ENCODE measurements at places on chromosomes 16 and 17. TPM values are rescaled to one million over a fixed set of nuclear protein-coding genes. Genes with fewer than 3 reads are reported as not detected.
A peak's percentile ranks its signal among the peaks of the same experiment; 100 is the strongest.

- no peak for DNase-seq
- H3K4me1 ChIP-seq: no peaks in the 10 kb centered on the region
- no peak overlapping the region for H3K4me3 ChIP-seq
- no peaks in the 10 kb centered on the region for H3K36me3 ChIP-seq
These were observed 31.0 kb upstream of the MFSD6L start for GRCh38 chr17:8830141-8830540.

DNA sequence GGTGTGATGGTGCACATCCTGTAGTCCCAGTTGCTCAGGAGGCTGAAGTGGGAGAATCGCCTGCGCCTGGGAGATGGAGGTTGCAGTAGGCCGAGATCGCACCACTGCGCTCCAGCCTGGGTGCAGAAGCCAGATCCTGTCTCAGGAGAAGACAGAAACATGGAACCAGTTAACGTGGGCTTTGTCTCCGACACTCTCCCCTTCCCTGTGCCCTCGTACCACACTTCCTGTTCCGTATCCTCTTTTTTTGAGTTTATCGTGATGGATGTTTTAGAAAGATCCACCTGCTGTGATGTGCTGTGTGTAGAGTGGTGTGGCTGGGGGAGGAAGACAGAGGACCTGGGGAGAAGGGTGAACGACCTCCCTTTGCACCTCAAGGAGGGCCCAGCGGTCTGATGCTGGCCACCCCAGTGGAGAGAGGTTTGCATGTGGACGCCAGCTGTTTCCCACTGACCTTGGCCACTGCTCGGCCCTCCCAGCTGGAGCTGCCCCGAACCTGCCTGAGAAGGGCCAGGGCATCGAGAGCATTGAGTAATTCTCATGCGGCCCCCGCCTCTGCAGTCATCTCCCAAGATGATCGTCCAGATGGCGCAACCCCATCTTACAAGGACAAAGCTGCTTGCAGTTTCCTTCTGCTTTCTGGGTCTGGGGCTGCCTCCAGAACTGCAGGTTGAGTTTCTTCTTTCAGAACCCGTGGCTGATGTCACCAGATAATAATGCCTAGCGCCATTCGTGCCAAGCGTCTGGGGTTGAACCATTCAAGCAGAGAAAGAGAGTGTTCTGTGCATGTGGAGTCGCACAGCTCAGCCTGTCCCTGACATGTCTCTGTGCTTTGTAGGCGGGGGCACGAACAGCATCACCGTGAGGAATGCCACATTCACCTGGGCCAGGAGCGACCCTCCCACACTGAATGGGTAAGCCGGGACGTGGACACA lies 126.3 kb downstream of the ABCC1 start:
- H3K4me3 ChIP-seq: no peak overlapping the region
- no peaks in the 10 kb centered on the region for H3K27me3 ChIP-seq
- H3K4me1 ChIP-seq: peaks cover 10% of the 10 kb centered on the region
- no peak for DNase-seq
- peaks cover 23% of the 10 kb centered on the region for H3K36me3 ChIP-seq

DNA sequence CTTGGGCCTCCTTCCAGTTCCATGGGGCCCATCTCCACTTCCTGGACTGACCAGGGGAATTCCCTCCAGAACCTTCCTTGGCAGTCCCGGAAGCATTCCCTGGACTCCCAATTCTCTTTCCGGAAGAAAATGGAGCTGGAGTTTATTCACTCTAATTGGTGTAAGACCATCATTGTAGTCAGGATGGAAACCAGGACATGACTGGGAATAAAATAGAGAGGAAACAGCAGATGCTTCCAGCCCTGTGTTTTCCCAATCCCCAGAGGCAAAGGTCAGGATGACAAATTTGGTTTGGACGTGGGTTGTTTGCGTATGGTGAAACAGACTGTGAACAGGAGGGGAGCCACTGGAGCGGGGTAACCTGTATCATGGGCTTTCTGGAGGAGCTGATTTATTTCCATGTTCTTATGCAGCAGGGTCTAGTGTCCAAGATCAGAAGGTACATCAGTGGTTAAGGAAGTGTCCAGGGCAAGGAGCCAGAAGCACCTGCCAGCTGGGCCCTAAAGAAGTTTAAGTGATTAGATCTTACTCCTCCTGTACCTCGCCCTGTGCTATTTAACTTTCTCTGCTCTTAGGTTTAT lies 8.5 kb upstream of the LONP2 start:
- no peaks in the 10 kb centered on the region for H3K36me3 ChIP-seq
- H3K4me3 ChIP-seq: no peak overlapping the region
- DNase-seq: no peak
- no peaks in the 10 kb centered on the region for H3K27me3 ChIP-seq

Gene AANAT
- total RNA-seq: not detected

- no peak overlapping the region for H3K27ac ChIP-seq
- H3K4me1 ChIP-seq: no peaks in the 10 kb centered on the region
- H3K4me3 ChIP-seq: no peak overlapping the region
- no peaks in the 10 kb centered on the region for H3K36me3 ChIP-seq
These were observed 55.5 kb downstream of the SYT17 start for GRCh38 chr16:19223235-19224170.

Gene DVL2
- total RNA-seq: 66.5 TPM

- no peak overlapping the region for H3K4me3 ChIP-seq
- no peak overlapping the region for H3K27ac ChIP-seq
- H3K4me1 ChIP-seq: peaks cover 16% of the 10 kb centered on the region
- H3K36me3 ChIP-seq: no peaks in the 10 kb centered on the region
These were observed 1.3 kb downstream of the ASPHD1 start for GRCh38 chr16:29901607-29901945.

DNA sequence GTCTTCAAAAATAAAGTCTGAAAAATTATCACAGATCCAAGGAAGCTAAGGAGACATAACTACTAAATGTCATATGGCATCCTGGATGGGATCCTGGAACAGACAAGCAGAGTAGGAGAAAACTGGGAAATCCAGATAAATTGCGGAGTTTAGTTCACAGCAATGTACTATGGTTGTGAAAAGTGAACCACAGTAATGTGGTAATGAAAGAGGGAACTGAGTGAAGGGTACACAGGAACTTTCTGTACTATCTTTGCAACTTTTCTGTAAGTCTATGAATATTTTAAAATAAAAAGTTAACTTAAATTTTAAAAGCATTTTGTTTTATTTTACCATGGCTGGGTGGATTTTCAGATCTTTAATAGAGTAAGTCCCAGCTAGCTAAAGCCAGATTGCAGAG lies 16.3 kb downstream of the SLFN12L start:
- peaks cover 82% of the 10 kb centered on the region for H3K4me1 ChIP-seq
- H3K27ac ChIP-seq: peak overlapping the region; percentile 86
- DNase-seq: no peak
- no peaks in the 10 kb centered on the region for H3K27me3 ChIP-seq
- H3K4me3 ChIP-seq: no peak overlapping the region

Gene CHD3
- total RNA-seq: 129 TPM

GRCh38 chr17:83190004-83190385 lies 110.6 kb downstream of the METRNL start:
- DNase-seq: no peak
- no peaks in the 10 kb centered on the region for H3K27me3 ChIP-seq
- H3K4me3 ChIP-seq: no peak overlapping the region
- no peak overlapping the region for H3K27ac ChIP-seq
- peaks cover 9% of the 10 kb centered on the region for H3K4me1 ChIP-seq

GRCh38 chr16:17565605-17566004 lies 94.8 kb upstream of the XYLT1 start:
- DNase-seq: no peak
- H3K4me1 ChIP-seq: no peaks in the 10 kb centered on the region
- H3K27me3 ChIP-seq: no peaks in the 10 kb centered on the region
- H3K4me3 ChIP-seq: no peak overlapping the region

DNA sequence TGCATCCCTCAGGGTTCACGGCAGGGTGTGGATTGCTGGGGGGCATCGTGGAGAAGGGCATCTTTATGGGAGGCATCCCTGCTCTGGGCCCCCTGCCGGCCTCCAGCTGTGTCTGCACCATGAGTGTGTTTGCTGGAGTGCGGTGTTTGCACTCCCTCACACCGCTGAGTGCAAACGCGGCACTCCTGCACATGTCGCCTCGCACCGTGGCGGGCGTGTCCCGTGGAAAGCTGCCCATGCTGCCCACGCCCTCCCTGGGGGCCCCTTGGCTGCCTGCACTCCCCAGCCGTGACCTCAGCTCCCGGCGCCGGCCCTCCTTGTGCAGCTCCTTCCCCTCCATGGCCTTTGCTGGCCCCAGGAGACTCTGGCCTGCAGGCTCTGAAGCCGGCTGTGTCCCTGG lies 74.6 kb upstream of the ZNF750 start:
- DNase-seq: no peak
- peaks cover 8% of the 10 kb centered on the region for H3K36me3 ChIP-seq
- H3K4me3 ChIP-seq: no peak overlapping the region
- H3K4me1 ChIP-seq: peaks cover 17% of the 10 kb centered on the region
- no peaks in the 10 kb centered on the region for H3K27me3 ChIP-seq
- H3K27ac ChIP-seq: no peak overlapping the region

DNA sequence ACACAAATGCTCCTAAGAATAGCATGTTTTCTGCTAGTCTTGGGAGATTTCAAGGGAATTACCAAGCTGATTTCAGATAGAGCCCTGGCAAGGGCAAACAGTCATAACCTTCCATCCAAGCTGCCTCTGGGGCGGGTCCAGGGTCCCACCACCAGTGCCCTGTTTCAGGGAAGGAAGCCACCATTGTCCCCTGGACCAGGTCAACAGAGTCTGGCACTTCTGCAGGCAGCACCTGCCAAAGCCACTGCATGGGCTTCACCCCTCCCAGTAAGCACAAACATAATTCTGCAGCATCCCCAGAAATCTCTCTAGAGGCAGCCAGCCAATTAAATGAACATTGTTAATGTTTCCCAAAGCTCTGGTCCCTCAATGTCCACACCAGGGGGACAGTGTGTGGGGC lies 143.0 kb downstream of the SALL1 start:
- H3K4me3 ChIP-seq: no peak overlapping the region
- DNase-seq: no peak
- no peaks in the 10 kb centered on the region for H3K4me1 ChIP-seq
- no peak overlapping the region for H3K27ac ChIP-seq
- no peaks in the 10 kb centered on the region for H3K36me3 ChIP-seq

DNA sequence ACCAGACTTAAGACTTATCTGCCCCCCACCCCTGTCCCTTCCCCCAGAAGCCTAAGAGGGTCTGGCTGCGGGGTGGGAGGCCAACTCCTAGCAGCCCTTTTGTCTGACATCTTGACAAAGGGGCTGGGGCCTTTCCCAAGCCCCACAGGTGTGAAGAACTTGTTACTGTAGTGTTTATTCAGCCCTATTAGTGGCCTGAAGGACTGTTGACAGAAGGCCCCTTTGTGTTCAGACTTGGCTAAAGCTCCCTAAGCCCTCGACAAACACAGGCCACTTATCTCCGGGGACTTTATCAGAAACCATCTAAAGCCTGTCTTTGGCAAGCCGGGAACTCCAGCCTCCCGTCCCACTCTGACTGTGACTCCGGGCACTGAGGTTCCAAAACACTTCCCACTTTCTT lies 129.8 kb downstream of the NTN1 start:
- no peak overlapping the region for H3K4me3 ChIP-seq
- no peak for DNase-seq
- no peaks in the 10 kb centered on the region for H3K4me1 ChIP-seq
- no peak overlapping the region for H3K27ac ChIP-seq
- no peaks in the 10 kb centered on the region for H3K36me3 ChIP-seq
- peaks cover 12% of the 10 kb centered on the region for H3K27me3 ChIP-seq

DNA sequence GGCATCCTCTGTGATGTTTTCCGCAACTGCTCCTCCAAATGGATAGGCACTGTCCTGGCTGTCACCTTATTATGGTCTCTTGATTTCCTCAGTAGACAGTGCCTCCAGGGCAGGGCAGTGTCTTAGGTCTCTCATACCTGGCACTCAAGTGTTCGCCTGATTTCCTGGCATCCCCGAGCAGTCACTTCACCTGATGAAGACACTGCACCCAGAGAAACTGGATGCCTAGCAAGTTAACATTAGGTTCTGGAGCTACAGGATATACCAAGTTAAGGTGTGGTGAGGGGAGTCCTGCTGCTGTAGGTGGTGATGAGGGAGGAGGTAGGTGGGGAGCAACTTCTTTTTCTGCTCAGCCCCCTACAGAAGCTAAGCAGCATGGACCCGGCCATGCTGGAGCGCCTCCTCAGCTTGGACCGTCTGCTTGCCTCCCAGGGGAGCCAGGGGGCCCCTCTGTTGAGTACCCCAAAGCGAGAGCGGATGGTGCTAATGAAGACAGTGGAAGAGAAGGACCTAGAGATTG lies 3.9 kb upstream of the MAZ start:
- DNase-seq: no peak
- no peak overlapping the region for H3K27ac ChIP-seq
- peaks cover 17% of the 10 kb centered on the region for H3K4me1 ChIP-seq
- no peak overlapping the region for H3K4me3 ChIP-seq
- H3K36me3 ChIP-seq: peaks cover 31% of the 10 kb centered on the region
- H3K27me3 ChIP-seq: peaks cover 6% of the 10 kb centered on the region

GRCh38 chr16:5466551-5466950 lies 369.0 kb upstream of the EEF2KMT start:
- DNase-seq: no peak
- H3K27me3 ChIP-seq: peaks cover 21% of the 10 kb centered on the region
- H3K4me1 ChIP-seq: no peaks in the 10 kb centered on the region
- H3K27ac ChIP-seq: no peak overlapping the region
- no peaks in the 10 kb centered on the region for H3K36me3 ChIP-seq
- H3K4me3 ChIP-seq: no peak overlapping the region

DNA sequence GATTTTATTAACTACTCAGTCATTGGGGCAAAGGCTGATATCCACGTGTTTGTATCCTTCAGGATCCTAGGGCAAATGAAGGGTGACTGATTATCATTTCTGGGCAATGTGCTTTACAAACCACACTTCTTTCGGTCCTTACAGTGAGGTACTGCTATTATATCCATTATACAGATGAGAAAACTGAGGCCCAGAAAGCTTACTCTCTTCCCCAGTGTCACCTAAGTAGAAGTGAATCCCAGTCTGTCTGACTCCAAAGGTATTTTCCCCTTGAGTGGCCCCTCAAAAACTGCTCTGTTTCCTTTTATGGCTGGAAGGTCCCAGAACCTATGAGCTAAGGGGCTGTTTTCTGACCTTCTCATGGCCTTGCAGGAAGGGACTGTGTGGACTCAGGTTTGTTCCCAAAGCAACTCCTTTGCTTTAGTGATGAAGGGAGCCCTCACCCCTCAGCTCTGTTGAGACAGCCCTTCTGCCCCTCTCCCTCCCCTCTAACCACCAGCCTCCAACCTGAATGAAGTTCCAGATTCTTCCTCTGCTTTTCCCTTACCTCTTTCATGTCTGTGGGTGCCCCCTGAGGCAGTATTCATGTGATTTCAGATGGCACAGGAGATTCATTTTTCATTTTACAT lies 27.4 kb upstream of the ADGRG1 start:
- no peak for DNase-seq
- H3K27me3 ChIP-seq: no peaks in the 10 kb centered on the region
- H3K27ac ChIP-seq: peak overlapping the region; percentile 97
- peaks cover 41% of the 10 kb centered on the region for H3K4me1 ChIP-seq
- H3K4me3 ChIP-seq: peak overlapping the region; percentile 1
